ENCODE measurements at places on chromosomes 7 and 10.
A peak's percentile ranks its signal among the peaks of the same experiment; 100 is the strongest.

DNA sequence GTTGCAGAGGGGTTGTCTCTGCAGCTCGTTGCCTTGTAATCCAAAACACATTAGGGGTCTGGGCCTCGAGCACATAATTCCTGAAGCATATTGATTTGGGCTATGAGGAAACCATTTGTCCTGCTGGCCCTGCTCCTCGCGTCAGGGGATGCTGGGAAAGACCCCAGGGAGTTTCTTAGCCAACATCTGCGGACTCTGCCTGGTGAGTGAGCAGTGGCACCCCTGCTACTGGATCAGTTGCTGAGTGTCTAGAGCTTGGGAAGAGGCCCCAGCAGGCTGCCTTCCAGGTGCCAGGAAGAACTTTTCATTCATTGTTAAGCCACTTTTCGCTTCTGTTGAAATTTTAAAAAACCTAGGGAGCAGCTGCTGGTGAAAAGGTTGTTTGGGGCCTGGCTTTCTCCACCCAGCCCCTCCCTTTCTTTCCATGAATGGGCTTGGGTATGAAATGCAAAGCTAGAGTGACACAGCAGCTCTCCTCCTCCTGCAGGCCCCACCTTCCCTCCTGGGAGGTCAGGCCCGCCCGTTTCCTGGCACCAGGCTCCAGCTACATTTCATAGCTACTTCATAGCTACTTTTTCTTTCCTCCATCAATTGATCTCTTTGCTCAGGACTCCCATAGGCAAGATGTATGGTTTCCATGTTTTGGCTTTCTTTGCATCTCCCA, 26.8 kb downstream of the TACR2 start:
- DNase-seq = no peak

GRCh38 chr10:43685744-43686143, 37.1 kb upstream of the ZNF32 start:
- no peak for DNase-seq

GRCh38 chr7:117164620-117165019, 158.2 kb downstream of the WNT2 start:
- no peak for DNase-seq

DNA sequence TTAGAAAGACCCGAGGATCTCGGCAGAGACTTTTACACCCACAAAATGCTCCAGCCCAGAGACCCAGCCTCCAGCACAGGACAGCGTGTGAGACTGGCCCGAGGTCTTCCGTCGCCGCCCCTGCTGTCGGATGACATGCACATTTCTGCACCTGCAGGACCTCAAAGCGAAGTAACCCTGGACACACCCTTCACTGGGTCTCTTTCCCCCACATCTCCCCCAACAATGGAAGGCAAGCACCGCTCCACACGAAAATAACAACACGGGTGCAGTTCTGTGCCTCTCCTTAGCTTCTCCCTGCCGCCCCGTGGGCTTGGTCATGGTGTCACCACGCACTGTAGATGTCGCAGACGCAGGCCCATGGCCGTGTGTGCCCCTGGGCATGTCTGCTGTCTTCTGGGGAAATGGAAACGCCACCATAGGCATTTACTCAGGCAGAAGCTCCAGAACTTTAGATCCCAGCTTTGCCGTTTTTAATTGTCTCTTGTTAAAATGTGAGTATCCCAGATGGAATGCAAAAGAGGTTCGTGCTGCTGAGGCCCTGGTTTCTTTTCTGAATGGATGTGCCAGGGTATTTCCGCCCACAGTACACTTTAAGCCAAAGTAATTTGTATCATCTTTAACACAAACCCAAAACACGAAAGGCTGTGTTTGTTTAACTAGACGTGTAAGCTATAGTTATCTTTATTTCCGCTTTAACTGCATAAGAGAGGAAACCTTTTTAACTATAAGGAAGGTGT, 237.9 kb downstream of the MGMT start:
- DNase-seq = no peak

DNA sequence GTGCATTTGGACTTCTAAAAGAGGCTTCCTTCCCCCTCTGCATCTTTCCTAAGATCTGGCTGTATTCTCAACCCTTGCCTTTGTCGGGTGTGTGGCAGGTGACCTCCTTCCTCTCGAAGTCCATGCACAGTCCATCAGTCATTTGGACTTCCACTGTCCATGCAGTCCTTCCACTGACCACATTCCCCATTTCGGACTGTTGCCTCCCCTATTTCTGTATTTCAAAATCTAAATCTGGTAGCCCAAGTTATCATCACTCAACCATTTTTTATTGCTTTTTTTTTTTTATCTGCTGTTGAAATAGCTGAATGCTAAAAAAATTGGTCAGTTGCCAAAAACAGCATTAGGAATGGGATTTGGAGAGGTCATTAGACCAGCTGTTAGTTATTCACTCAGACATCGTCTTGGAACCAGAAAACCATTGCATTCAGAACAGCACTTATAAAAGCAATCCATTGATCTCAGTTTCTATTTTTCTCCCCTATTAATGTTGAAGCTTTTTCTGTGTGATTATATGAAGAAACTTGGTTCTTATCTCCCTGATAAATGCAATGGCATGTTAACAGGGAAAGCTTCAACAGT, 575.6 kb downstream of the KIF20B start:
- DNase-seq = peak; percentile 87
